ENCODE measurements at places on chromosomes 11 and 22.

- no peak for DNase-seq
These were observed 17.7 kb downstream of the CDKN1C start for GRCh38 chr11:2867722-2868505.

DNA sequence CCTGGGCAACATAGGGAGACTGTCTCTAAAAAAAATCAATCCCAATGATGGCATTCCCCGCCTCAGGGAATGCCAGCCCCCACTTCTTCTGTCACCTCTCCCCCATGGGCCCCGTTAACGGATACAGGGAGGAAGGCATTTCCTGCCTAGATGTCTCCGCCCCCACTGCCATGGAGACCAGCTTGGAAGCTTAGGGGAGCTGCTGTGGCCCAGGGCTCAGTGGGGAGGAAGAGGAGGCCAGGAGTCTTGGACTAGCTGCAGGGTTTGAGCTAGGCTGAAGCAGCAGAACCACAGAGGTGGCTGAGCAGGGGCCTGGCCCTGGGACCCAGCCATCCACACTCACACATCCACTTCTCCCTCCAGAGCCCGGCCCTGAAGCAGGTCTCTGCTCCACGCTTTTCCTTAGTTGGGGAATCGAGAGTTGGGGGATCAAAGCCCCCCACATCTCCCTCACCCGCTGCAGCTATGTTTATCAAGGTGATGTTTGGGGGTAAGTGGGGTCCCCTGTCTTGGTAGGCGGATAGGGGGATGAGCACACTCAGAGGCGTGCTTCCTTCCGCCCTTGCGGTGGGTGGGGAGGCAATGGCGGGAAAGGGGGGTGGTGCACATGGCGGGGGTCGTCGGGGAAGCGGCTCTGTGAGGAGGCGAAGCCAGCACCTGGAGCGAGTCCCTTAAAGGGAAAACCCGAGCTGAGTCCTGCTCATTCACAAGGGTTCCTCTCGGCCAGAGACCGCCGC, at the start of gene C22orf15:
C22orf15 (plus strand) TSS at position 149 of the 737 bp plus-strand sequence; CDS start at position 466, 317 bp downstream.
- DNase-seq = peak; percentile 13

GRCh38 chr22:23673050-23673620, 17.7 kb upstream of the RGL4 start:
- no peak for DNase-seq

DNA sequence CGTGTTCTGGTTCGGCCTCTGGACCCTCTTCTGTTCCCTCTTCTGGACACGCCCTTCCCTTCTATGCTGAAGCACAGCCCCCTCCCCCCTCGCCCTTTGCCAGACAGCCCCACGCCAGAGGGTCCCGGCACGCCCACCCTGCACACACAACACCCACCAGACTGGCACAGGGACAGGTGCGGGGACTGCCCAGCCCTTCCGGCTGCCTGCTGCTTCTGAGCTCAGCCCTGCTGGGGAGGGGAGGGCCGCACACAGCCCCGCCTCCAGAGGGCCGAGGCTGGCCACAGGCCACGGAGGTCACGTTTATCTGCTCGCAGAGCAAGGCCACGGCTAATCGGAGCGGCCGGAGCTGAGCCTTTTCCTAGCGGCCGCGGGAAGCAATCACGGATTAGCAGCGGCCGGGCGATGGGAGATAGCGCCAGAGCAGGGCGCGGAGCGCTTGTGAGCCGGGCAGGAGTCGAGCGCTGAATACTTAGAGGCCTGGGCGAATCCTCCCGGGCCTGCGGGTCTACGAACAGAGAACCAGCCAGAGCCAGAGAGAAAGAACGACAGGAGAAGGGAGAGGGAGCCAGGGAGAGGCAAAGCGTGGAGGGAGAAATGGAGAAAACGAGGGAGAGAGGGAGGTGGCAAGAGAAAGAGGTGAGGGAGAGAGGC, 21.5 kb downstream of the OTUB1 start:
- peak; percentile 89 for DNase-seq

GRCh38 chr11:68016904-68017817, 7.0 kb downstream of the ALDH3B1 start:
- DNase-seq = no peak

DNA sequence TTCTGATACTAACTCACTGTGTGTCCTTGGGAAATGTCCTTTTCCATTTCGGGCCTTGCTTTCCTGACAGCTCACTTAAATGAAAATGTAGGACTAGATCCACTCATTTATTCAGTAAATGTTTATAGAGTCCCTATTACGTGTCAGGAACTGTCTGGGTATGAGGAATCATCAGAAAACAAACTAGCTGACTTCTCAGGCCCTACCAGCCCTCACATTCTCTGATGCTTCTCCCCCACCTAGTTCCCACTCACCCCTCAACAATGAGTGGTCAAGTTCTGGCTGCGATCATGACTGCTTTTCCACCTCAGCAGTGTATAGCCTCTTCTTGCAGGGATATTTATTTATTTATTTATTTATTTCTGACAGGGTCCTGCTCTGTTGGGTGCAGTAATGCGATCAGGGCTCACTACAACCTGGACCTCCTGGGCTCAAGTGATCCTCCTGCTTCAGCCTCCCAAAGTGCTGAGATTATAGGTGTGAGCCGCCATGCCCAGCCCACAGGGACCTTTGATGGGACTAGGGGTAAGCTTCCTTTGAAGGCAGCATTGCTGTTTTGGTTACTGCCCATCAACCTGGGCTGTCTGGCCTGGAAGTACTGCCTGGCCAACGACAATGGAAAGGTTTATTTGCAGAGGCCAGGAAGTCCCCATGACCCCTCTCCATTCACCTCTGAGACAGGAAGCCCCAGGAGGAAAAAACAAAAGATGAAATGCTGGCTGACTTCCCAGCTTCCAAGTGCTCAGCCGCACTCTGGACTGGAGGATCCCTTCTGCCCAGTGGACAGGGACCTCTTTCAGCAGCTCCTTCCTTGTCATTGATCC, 33.1 kb upstream of the POLD3 start:
- no peak for DNase-seq

GRCh38 chr22:45235851-45236342, 4.8 kb downstream of the KIAA0930 start:
- DNase-seq = no peak

DNA sequence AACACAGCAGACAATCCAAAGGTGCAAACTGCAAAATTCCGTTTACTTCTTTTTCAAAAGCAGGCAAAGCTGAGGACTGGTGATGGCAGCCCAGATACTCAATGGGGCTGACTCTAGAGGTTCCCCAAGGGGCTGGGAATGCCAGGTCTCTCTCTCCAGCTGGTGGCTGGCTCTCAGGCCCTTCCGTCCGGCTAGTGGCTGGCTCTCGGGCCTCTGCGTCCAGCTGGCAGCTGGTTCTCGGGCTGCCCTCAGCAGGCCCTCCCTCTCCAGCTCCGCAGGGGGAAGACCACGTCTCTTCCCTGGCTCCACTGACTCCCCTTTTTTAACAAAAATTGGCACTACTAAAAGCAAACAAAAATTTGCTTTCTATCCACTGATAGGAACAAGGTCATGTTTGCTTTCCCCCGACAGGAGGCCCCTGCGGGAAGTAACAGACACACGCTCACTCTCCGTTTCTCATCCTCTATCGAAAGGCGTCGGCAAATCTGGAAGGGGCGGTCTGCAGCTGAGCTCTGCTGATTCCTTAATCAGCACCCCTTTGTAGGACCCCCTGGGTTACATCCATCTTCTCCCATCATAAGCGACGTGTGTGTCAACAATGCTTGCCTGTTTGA, 381.4 kb downstream of the BRD1 start:
- no peak for DNase-seq

DNA sequence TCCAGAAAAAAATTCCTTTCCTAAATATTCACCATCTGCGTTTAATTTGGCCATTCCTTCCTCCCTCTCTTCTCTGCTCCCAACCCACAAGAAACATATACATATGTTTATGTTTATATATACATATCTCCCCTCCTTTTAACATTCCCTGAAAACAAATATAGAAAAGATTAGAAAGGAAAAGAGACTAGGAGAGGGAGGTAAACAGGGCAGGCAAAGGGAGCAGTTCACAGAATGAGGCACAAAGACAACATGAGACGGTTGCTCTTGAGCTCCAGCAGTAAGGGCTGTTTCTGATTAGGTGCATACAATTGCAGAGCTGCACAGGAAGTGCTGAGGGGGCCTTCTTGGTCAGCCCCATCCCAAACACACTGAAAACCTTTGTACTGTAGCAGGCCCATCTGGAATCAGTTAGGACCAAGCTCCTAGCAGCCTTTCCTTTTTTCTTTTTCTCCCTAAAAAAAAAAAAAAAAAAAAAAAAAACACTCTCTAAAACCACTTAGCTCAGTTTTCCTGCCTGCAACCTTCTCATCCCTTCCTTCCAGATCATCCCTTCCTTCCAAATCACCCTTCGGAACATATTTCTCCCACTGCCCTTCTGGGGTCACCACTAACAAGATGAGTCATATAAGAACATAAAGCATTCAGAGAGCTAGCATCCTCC, 57.0 kb downstream of the RBFOX2 start:
- no peak for DNase-seq

DNA sequence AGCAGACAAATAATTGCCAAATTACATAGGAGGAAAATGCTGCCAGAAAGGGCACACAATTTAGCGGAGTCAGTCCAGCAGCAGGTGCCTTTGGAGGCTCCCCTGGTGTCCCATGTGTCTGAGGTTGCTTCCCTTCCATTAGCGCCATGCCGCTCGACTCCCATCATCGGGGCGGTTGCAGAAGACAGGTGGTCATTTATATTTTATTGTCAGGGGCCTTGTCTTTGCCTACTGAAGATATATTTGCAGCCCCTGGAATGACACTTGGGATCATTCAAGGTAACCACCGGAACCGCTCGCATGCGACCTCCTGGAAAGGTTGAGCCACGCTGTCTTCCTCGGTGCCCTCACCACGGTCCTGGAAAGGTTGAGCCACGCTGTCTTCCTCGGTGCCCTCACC, 298.3 kb downstream of the TBC1D22A start:
- no peak for DNase-seq

- DNase-seq = no peak
These were observed 18.6 kb downstream of the GLYATL1 start for GRCh38 chr11:58957922-58958321.

DNA sequence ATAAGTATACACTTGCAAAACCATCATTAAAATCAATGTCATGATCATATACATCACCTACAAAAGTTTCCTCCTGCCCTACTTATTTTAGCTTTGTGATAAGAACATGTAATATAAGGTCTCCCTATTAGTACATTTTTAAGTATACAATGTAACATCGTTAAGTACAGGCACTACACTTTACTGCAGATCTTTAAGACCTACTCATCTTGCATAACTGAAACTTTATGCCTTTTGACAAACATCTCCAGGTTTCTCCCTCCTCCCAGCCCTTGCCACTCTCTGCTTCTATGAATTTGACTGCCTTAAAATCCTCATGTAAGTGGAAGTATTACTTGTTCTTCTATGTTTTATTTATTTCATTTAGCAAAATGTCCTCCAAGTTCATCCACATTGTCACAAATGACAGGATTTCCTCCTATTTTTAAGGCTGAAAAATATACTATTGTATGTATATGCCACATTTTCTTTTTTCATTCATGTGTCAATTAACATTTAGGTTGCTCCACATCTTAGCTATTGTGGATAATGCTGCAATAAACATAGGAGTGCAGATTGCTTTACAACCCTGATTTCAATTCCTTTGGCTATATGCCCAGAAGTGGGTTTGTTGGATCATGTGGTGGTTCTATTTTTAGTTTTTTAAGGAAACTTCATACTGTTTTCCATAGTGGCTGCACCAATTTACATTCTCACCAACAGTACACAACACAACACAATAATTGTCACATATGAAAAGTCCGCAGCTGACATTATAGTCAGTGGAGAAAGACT, 471.1 kb upstream of the ANO3 start:
- no peak for DNase-seq

- DNase-seq = no peak
These were observed 18.8 kb downstream of the GRAMD1B start for GRCh38 chr11:123448823-123449222.

- DNase-seq = no peak
These were observed 133.0 kb downstream of the WNT7B start for GRCh38 chr22:45843986-45844385.

DNA sequence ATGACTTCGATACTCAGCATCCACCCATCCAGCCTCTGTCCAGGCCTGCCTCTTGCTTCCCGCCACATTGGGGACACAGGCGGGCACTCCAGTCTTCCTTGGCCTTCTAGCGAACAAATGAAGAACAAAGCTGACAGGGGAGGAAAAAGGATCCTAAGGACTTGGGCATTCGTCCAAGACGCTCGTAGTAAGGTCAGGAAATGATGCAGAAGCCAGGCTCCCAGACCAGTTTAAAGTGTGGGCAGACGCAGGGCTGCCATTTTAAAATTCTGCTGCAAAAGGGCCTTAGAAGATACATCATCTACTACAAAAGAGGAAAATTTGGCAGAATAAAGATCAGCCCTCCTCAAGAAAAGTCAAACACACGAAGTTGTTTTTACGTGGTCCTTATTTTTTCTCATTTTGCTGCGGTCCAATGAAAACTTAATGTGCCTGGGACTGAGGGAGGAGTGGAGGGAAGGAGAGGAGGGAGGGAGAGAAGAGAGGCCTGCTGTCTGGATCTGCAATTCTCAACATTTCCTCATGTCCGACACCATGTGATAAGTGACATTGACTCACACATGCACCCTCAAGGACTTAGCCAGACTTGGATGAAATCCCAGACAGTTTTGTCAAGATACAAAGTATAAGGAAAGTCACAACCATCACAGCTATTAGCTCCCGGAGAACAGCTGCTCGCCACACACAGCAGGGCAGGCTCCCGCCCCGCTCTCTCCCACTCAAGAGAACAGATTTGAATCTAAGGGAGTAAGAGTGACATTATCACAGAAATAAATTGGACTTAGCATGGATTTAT, 5.7 kb downstream of the DNAL4 start:
- no peak for DNase-seq

DNA sequence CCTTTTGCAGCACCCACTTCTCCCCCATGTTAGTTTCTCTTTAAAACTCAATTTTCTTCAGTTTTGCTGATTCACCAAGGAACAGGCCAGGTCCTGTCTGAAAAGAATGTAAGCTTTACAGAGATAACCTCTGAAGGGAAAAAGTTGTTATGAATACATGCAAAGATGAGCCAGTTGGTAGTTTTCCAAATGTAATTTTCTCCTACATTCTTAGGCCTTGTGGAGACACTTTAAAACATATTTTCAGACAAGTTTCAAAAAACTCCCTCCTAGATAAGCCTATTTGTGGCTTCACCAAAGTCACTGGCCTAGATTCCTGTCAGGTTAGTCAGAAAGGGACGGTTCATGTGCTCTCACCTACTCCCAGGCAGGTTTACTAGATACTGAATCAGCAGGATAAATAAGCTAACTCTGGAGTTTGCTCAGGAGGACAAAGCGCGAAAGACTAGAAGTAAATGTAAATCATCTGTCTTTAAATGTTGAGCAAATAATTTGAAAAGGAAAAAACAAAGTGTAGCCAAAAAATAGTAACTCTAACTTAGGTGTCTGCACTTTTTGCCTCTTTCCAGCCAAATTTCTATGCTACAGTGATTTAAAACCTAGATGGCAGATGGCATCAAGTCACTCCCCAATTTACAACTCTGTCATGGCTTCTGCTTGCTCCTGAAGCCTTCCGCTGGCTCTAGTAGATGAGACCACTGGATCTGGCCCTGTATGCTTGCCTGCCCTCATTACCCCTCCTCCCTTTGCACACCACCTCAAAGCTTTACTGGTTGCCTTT, 4.9 kb upstream of the ATP6V1E1 start:
- DNase-seq = peak; percentile 77
